NCI-H526 (cell line): ENCODE measurements at places on chromosomes 6 and 20.
A peak's percentile ranks its signal among the peaks of the same experiment; 100 is the strongest.

DNA sequence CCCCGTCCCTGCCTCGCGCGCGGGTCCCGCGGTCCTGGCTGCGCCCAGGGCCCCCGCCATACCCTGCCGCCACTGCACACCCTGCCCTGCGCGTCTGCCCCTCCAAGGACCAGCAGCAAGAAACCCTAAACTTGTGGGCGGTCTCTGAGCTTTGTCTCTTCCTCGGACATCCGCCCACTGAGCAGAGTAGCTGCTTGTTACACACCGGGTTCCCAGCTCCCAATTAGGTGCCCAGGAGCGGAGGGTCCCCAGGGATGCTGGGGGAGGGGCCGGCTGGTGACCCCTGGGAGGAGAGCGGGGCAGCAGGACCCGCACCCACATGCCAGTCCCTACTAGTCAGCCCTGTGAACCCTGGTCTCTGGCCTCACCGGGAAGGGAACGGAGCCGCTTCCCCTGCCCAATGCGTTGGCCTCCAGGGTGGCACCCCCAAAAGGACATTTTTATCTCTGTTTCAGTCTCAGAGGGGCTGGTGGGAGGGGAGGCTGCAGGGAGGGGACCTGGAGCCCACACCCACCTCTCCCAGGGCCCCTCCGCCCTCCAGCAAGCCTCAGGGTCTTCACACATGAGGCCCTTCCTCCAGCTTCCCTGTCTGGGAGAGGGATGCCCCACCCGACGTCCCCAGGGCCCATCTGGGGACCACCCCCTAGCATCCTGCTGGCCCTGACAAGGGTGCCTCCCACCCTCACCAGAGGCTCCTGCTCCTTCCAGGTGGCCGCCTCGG is 10.5 kb downstream of the STMN3 start:
- DNase-seq: no peak

DNA sequence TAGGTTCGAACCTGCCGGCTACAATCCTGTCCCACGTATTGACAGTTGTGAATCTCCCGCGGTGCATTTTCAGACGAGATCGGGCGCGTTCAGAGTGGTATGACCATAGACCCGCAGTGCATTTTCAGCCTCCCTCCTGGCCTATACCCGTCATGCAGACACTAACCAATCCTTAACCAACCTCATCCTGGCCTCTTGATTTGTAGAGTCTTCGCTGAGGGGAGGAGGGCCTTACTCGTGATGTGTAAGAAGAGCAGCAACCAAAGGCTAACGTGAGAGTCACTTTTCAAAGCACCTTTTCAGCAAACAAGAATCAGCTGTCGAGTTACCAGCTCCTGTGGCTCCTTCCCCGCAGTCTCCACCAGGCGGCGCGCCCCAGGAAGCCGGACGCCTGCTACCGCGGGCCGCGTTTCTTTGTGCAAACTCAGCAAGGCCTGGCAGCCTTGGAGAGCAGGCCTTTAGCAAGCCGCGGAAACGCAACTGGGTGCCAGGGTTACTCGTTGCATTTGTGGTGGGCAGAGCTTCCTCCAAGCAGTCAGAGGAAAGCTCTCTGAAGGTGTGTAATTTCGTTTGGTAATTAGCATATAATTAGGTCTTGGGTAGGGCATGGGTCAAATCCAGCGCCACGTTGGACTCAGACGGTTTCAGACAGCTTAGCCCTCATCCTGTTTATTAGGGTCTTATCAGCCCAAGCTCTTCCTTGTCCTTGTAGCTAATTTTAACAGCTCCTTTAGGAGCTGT is 139.8 kb downstream of the OR2B2 start:
- peak; percentile 78 for DNase-seq

DNA sequence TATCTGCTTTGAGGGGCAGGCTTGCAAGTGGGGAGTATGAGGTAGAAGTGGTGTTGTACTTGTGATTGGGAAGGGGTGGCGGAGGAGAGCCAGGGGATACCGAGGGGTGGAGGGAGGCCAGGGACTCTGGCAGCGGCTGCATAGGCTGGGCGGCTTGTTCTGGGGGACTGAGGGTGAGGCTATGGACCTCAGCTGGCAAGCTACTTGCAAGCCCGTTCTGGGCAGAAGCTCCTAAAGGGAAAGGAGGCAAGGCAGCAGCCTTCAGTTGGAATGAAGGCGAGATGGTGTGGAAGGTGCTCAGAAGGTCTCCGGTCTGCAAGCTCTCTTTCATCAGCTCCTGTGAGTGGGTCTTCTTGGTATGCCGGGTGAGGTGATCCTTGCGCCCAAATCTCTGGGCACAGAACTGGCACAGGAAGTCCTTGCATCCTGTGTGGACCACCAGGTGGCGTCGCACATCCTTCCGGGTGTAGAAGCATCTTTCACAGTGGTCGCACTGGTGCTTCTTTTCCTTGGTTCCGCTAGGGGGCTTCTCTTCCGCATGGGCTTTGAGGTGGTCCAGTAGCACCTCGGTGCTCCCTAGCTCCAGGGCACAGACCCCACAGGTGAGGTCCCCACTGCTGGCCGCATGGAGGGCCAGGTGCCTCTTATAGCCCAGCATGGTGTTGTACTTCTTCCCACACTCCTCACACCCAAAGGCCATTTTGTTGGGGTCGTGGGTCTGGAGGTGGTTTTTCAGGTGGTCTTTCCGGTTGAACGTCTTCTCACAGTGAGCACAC is 66.0 kb downstream of the PLAGL1 start:
- peak; percentile 70 for DNase-seq

GRCh38 chr6:153073841-153074240 is 57.2 kb downstream of the RGS17 start:
- no peak for DNase-seq

DNA sequence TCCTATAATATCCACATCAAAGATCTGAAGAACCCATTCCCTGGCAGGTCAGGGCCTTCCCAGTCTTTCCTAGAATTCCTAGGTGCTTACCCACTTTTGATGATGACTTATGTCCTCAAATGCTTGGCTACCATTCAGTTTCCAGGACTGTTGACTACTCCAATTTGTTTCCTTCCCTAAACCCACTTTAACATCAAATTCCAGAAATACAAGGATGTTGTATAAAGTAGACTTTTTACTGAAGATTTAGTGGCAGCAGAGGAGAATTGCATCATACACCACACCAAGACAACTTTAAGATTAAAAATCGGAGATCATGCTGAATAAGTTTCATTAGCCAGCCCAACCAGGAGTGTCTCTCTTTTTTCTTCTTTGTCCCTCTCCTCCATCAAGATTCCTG is 203.3 kb upstream of the LAMP5 start:
- DNase-seq: no peak
